ENCODE measurements at places on chromosomes 7 and 10.

DNA sequence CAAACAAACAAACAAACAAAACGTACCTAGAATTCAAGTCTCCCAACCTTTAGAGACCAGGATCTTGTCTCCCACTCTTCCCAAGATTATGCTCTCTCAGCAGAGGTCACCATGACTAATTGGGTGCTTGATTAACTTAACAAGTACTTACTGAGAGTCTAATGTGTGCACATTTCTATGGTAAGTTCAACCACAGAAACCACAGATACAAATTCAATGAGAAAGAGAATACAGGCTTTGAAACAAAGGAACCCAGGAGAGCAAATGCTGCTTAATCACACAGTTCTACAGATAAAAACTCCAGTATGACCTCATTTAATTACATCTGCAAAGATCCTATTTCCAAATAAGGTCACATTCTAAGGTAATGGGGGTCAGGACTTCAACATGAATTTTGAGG is 142.8 kb downstream of the DNAJC1 start:
- no peak for DNase-seq

DNA sequence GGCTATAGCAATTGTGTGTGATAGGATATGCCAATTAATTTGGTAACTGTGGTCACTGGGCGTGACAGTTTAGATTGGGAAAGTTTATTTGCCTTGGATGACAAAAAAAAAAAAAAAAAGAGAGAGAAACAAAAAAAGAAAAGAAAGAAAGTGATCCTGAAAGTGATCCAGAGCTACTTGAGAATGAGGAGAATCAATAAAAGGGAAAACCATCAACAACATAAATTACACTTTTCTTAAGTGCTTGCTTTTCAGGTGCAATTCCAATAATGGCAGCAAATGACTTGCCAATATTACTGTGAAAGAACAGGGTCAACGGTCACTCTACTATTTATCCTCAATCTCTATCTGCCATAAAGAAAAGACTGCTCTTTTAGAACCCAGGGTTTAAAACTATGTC is 191.8 kb upstream of the SEMA3C start:
- DNase-seq, result no peak

GRCh38 chr10:89342206-89342958 is 14.6 kb downstream of the IFIT3 start:
- DNase-seq, result peak; percentile 44

DNA sequence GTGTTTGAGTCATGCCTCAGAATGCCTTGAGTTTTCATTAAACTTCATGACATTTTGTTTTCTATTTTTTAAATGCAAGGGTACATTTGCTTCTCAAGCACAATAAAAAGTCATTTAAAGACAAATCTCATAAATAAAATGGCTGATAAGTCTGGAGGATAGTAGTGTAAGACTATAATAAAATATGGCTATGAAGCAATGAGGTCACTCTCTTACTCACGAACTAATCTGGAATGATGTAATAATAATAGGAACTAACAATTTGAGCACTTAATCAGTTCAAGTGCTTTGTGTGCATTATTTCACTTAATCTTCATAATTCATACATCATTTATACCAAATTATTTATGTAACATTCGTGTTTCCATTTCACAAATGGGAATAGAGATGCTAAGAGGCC is 149.3 kb upstream of the CTTNBP2 start:
- no peak for DNase-seq

DNA sequence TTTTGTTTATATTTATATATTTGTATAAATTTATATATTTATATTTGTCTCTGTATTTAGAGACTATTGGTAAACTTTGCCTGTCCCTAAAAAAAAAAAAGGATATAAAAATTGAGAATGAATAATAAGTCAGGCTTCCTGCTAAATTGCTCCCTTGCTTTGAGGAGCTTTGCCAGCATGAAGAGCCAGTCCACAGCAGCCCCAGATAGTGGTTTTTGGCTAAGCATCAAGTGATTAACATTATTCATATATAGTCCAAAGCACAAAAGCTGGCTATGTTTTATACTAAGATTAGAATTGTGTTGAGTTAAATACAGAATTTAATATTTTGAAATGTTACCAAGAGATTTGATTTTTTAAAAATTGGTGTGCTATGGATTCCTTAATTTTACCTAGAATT is 264.9 kb upstream of the FERD3L start:
- no peak for DNase-seq

DNA sequence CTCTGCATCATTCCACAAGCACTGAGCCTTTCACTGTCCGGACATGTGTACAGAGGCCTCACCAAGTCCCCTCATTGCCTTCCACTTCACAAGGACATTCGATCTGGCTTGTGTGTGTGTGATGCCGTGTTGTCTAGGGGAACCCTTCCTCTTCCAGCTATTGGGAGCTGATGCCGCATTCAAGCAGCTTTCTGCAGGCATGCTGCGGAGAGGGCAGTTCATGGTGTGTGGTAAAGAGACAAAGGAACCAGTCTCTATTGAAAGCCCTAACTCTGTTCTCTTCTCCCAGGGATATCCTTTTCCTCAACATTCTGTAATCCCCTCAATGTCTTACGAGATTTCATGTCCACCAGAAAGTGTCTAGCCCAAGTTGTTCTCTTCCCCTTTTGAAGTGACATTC is 141.6 kb downstream of the ALOX5 start:
- no peak for DNase-seq

DNA sequence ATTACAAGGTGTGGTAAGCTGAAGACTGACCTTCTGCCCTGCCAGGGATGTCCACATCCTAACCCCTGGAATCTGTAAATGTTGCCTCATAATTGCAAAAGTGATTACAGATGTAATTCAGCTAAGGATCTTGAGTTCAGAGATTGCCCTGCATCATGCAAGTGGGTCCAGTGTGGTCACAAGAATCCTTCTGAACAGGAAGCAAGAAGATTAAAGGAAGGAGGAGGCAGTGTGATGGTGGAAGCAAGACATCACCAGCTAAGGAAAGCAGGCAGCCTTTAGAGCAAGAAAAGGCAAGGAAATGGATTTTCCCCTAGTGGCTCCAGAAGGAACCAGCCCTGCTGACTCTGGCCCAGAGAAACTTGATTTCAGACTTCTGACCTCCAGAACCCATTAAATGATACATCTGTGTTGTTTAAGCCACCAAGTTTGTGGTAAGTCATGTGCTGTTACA is 78.1 kb downstream of the USP6NL start:
- DNase-seq, result no peak

DNA sequence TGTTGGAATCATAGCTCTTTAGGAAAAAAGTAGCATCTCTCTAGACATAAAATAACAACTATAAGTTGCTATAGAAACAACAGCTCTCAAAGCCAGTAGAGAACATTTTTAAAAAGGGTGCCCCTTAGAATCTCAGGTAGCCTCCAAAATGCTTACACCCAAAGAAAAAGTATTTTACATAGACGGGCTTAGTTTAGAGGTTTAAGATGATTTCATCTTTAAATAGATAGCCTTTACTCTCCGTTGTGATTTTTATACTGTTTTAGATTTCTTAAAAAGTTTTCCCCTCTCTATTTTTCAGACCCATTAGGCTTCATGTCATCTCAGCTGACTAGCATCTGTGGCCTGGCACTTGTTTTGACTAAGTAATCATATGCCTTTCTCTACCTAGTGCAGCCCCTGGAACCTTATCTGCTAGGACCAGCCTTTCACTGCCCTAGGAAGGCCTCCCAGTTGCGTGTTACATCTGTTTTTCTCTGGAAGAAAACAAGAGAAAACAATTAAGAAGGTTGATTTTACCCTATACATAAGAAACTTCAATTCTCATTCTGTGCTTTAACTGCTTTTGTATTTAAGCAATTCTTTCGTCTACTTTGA is 6.9 kb upstream of the BPGM start:
- DNase-seq, result no peak

DNA sequence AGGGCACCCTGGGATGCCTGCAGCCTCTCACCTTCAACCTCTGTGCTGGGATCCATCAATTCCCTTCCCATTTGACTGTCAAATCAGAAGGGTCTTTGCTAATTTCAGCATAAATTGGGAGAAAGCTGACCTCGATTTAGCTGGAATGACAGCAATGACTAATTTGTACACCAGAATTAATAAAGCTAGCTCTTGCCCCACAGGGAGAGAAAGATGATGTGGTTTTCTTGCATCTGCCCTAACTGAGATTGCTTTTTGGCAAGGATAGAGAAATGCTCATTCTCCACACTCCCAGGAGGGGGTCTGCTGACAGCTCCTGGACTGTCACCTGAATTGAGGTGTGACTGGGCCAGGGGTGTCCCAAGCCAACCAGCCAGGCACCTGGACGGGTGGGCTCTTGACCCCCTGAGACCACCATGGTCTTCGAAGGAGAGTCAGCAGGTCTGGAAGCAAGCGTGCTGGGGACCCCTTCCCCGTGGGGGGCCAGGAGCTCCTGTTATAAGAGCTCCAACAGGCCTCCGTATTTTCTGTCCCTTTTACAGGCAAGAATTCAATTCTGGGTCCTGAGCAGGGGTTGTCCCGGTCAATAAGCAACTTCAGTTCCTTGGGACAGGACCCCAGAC is 42.1 kb downstream of the RBM17 start:
- no peak for DNase-seq

DNA sequence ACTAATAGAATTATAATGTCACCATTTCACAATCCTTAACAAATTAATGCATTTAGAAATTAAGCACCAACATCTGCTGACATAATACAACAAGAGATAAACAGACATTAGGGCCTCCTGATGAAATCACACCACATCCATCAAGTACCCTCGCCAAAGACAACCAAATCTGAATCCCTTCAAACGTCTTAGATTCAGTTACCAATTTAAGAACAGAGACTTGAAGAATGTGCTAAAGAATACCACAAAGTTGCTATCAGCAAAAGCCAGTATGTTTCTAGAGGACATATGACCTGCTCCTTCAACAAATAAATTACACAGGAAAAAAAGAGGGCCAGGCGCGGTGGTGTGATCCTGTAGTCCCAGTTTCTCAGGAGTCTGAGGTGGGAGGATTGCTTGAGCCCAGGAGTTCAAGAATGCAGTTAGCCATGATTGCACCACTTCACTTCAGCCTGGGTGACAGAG is 144.5 kb downstream of the REEP3 start:
- DNase-seq, result no peak

- no peak for DNase-seq
Measured at GRCh38 chr10:18254086-18254485, 113.9 kb downstream of the CACNB2 start.

- no peak for DNase-seq
Measured at GRCh38 chr10:126187399-126187798, 200.9 kb downstream of the ADAM12 start.

DNA sequence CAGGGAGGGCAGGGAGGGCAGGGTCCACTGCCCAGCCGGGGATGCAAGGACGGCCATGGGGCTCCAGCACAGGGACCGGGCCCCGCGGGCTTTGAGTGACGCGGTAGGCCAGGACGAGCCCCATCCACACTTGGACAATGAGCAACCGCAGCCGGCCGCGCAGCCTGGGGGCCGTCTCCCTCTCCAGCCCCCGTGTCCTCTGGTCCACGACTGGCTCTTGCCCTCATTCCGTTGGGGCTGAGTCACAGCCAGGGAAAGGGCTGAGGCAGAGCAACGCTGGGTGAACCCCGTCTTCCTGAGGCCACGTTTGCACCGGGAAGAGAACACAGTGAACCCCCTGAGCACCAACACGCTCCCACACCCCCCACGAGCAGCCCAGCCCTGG is 23.7 kb downstream of the SHH start:
- DNase-seq, result no peak

GRCh38 chr10:69405221-69405620 is 11.5 kb downstream of the TACR2 start:
- DNase-seq, result no peak

DNA sequence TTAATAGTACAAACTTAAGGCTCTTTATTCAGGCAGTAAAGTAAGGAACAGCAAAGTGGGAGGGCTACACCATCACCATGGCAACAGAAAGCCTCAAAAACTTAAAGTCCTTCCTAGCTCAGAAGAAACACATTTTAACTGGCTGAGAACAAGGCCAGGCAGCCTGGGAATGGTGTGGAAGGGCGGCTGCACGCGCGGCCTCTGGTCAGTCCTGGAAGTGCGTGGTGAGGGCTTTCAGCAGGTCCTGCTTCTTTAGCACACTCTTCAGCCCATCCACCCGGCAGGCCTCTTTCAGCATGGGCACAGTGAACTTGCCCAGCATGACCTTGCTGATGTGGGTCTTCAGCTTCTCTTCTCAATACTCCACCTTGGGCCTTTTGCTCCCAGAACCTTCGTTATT is 133.0 kb downstream of the CYP26A1 start:
- no peak for DNase-seq

GRCh38 chr7:33109005-33109757 is at the start of gene RP9:
Gene RP9 (minus strand): TSS chr7:33109404. CDS start chr7:33109372, 32 bp downstream.
- peak; percentile 69 for DNase-seq

- DNase-seq, result no peak
Measured at GRCh38 chr7:26451997-26452396, 160.3 kb downstream of the SNX10 start.

GRCh38 chr7:8064828-8065227 is 96.2 kb downstream of the GLCCI1 start:
- DNase-seq, result no peak

- DNase-seq, result no peak
Measured at GRCh38 chr7:81297317-81297716, 378.5 kb upstream of the SEMA3C start.

- no peak for DNase-seq
Measured at GRCh38 chr7:27032839-27033238, 63.0 kb downstream of the HOXA1 start.

GRCh38 chr7:30170476-30171205 is 35.9 kb downstream of the MTURN start:
- DNase-seq, result no peak

- DNase-seq, result peak; percentile 51
Measured at GRCh38 chr7:85186521-85187241, at the start of gene SEMA3D. Gene SEMA3D (minus strand): TSS chr7:85187056. CDS start chr7:85121891, 65,165 bp downstream.

DNA sequence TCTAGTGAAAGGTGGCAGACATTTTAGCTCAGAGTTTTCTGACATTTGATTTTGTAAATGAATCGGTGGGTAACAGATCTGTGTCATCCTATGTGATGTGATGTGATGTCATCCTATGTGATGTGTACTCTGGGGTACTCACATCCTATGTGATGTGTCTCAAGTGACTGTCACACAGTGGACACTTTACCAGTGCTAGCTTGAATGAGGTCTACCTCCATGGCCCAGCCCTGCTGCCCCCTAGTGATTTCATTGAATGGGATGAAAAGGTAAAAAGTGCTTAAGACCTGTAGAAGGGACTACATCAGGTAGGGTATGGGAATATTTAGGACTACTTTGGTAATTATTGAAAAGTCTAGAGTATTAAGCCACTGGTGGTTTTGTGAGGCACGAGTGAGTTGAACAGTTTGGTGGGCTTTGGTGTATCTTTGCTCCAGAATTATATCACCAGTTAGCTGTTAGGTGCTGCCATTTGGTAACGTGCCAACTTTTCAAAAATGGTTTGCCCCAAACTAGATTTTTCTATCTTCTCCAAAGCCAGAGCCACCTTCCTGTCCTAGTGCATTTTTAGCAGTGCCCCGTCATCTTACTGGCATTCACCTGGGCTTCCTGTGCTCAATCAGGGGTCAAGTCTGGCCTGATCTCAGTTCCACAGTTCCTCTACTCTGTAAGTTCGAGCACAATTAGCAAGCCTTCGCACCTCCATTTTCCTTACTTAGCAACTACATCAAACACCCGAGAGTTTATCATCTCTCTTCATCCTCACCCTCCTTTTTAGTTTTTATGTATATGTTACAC is 9.7 kb downstream of the EIF4H start:
- DNase-seq, result no peak

- DNase-seq, result peak; percentile 69
Measured at GRCh38 chr7:29146888-29147609, 712 bp upstream of the CPVL start.

Data from left ventricle myocardium inferior (tissue), 1 donor.